ENCODE measurements at places on chromosomes 4 and X. TPM values are rescaled to one million over a fixed set of nuclear protein-coding genes. Genes with fewer than 3 reads are reported as not detected.

Gene BANK1
- not detected for polyA plus RNA-seq

DNA sequence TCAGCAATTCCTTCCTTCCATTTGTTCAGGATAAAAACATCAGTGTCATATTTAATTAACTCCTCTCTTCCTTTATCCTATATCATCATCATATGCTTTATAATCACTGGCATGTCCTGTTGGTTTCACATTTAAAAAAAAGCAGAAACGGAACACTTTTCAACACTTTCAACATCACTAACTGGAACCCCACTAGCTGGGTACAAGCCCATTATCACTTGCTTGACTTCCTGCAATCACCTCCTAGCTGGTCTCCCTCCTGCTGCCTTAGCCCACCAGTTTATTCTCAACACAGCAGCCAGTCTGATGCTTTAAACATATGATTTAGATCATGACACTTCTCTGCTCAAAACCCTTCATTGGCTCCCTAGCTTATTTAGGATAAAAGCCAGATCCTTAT, 116.4 kb upstream of the LSM6 start:
- no peak for DNase-seq

GRCh38 chr4:16726368-16727050, 171.9 kb downstream of the LDB2 start:
- DNase-seq = no peak

DNA sequence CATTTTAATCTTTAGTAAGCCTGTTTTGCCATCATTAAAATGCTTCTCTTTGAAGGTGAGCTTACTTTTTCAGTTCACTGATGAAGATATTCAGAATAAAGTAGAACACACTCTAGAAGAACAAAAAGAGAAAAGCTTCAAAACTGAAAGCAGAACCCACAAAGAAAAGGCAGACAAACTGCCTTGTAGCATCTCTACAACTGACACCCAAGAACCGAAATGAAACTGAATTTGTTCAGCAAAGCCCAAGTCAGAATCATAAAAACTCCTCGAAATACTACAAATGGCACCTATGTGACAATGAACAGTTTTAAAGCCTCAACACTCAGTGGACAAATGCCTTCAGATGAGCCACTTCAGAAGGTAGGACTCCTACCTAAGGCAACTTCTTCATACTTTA, 83.6 kb downstream of the MAML3 start:
- no peak for DNase-seq

Gene USP27X
- 2.1 TPM for polyA plus RNA-seq

Gene AFF1
- 15.3 TPM for polyA plus RNA-seq

DNA sequence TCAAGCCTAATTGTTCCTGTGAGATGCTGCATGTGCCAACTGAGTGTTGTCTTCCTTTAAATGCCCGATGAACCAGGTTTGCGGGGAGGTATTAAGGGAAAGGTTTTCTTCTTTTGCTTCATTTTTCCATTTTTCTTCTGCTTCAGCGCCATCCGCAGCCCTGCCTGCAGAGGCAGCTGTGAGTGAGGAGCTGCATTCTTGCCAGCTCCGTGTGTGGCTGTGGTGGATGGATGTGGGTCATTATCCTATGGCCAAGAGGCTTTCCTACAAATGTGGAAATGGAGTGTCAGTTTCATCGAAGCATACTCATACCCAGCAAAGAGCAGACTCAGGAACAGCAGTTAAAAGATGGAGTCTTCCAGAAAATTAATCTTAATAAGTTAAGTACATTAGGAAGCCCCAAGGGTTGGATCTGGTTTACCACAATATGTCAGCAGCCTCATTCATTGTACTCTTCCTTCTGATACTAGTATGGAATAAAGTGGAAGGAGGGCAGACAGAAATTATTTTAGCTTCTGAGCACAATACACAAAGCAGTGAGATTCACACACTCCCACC, 37.6 kb downstream of the TNIP3 start:
- no peak for DNase-seq

Gene AKAP4
- polyA plus RNA-seq = not detected

Gene GSX2
- polyA plus RNA-seq = not detected

Gene ABRAXAS1
- polyA plus RNA-seq = 32.9 TPM

GRCh38 chr4:176927117-176927516, 134.4 kb upstream of the VEGFC start:
- no peak for DNase-seq

Gene CHRDL1
- polyA plus RNA-seq = not detected

- no peak for DNase-seq
Measured at GRCh38 chr4:173381610-173382009, 10.9 kb downstream of the SAP30 start.

Gene AKAP14
- not detected for polyA plus RNA-seq

Gene ADGRL3
- polyA plus RNA-seq = not detected

DNA sequence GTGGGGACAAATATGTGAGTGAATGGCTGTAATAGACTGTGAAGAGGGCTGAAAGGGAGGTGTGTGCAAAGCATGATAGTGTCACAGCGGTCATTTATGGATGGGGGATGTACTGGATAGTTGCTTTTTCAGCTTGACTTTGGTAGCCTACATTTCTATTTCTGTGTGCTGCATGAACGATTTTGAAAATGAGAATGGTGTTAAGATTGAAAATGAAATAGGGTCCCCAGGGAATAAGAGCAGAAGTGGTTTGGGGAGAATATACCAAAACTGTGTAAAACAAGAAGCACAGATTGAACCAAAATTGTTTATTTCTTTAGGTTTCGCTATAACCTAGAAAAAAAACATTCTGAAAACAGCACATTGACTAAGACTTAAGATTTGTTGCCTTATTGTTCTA, 58.8 kb upstream of the CLNK start:
- no peak for DNase-seq

GRCh38 chr4:2930135-2930757, 33.0 kb downstream of the NOP14 start:
- no peak for DNase-seq

Gene USP51
- polyA plus RNA-seq = 0.93 TPM

Gene SERTM2
- 0.11 TPM for polyA plus RNA-seq

DNA sequence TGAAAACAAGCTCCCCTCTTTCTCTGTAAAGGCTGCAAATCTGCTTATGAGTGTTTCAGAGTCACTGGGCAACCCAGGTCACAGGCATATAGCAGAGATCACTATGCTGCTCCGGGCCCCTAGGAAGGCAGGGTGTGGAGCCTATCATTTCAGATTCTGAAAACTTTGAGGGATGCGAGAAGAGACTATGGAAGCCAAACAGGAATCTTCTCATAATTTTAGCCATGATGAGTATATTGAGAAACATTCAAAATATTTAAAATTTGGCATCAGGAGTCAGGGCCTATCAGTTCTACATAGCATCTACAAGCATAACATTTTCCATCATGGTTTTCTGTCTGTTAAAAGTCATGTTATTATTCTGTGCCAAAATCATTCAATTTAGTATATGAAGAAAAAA, 61.7 kb upstream of the ATXN3L start:
- DNase-seq = no peak

Gene CAPN6
- polyA plus RNA-seq = 0.08 TPM

- DNase-seq = no peak
Measured at GRCh38 chr4:98555798-98556445, 102.5 kb downstream of the TSPAN5 start.

Measured in K562 (cell line).